Spleen (tissue), 13 donors: ENCODE measurements at places on chromosomes 5 and 9. TPM values are rescaled to one million over a fixed set of nuclear protein-coding genes. Genes with fewer than 3 reads are reported as not detected.
A peak's percentile ranks its signal among the peaks of the same experiment; 100 is the strongest.

GRIA1 gene
- not detected for total RNA-seq

KLF9 gene
- 74.8 TPM for total RNA-seq

PCDHGA3 gene
- 2.3 TPM for total RNA-seq

SLC4A9 gene
- total RNA-seq, result 0.10 TPM

SLC45A2 gene
- not detected for total RNA-seq

GRCh38 chr5:147673266-147673665, 109.3 kb downstream of the JAKMIP2 start:
- no peaks in the 10 kb centered on the region for H3K27me3 ChIP-seq
- no peaks in the 10 kb centered on the region for H3K36me3 ChIP-seq
- no peak for DNase-seq

DNA sequence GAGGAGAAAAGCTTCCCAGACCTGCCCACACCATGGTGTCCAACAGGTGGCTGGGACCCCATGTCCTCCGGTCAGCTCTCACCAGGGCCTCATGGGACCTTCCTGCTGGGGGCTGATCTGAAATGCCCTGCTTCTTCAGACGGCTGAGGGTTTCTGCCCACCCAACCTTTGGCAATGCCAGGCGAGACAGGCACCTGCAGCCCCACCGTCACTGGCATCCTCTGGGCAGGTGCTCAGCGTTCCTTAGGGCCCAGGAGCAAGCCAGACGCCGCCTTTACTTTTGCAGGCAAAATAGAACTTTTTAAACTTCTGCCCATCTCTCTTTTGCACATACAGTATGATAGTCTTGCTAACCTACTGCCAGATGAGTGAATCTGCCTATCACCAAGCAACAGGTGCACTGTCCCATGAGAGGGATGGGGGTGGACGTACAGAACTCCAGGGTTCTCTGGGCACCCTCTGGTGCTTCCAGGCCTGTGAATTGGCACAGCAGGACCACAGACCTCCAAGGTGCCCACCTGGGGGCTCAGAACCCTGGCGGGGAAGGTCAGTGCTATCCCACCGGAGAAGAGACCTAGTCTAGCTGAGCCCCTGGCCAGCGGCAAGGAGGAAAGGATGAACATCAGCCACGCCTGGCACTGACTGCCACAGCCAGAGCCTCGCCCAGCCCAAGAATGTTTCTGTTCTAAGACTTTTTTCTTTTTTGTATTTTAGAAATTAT, 7.5 kb downstream of the OBP2B start:
- no peaks in the 10 kb centered on the region for H3K4me1 ChIP-seq
- H3K27me3 ChIP-seq, result peaks cover 45% of the 10 kb centered on the region
- no peak overlapping the region for H3K27ac ChIP-seq
- no peak overlapping the region for H3K4me3 ChIP-seq
- peak; percentile 61 for DNase-seq

GRCh38 chr9:126471084-126471624, 142.6 kb upstream of the LMX1B start:
- H3K36me3 ChIP-seq, result no peaks in the 10 kb centered on the region
- no peak overlapping the region for H3K4me3 ChIP-seq
- peaks cover 42% of the 10 kb centered on the region for H3K4me1 ChIP-seq
- H3K27me3 ChIP-seq, result no peaks in the 10 kb centered on the region

- no peak for DNase-seq
- H3K4me1 ChIP-seq, result no peaks in the 10 kb centered on the region
- no peaks in the 10 kb centered on the region for H3K27me3 ChIP-seq
- H3K4me3 ChIP-seq, result no peak overlapping the region
Observed at GRCh38 chr5:150329881-150330876, 27.3 kb upstream of the TCOF1 start.

DNA sequence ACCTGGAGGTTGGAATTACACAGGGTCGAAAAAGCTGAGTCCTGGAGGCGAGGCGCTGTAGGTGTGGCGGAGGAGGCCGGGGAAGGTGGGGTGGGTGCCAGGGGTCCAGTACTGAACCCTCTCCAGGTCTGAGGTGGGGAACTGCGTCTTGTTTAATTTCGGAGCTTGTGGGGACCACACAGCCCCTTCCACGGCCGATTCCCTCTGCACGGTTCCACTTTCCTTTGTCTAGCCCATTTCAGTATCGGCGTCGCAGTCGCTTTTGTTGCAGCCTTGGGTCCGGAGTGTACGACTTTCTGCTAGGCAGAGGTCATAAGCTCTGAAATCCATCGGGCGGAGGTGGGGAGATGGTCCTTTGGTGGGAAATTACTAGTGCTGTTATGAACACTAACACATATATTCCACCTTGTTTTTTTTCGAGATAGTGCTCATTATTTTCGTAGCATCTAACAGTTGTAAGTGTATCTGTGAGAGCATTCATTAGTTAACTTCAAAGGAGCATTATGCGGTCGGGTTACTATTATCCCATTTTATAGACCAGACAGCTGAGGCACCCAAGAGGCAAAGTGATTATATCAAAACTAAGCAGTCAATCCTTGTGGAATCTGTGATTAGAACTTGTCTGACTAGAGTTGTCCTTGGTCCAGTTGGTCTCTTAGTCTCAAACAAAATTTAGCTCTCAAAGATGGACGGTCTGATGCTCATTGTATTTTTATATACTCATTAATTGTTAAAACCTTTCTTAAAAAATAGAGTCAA, 737 bp downstream of the RNF180 start:
- peaks cover 25% of the 10 kb centered on the region for H3K27me3 ChIP-seq
- H3K36me3 ChIP-seq, result no peaks in the 10 kb centered on the region
- H3K27ac ChIP-seq, result peak overlapping the region; percentile 79
- peak overlapping the region; percentile 49 for H3K4me3 ChIP-seq

DNA sequence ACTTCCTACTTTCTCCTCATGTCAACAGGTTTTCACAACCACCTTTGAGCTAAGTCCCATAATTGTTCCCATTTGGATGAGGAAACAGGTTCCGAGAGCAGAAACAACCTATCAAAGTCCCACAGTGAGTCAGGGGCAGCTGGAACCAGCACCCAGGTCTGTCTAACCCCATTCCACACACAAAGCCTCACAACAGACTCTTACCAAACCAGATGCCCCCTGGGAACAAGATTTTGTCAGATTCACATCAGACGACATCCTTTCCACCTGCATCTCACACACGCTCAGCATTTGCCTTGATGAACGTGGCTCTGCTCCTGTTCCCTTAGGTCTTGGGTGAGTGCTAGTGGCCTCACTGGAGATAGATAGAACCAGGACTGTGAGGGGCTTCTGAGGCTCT, 17.0 kb downstream of the SWI5 start:
- no peak for DNase-seq
- no peaks in the 10 kb centered on the region for H3K27me3 ChIP-seq
- H3K36me3 ChIP-seq, result peaks cover 3% of the 10 kb centered on the region
- H3K27ac ChIP-seq, result no peak overlapping the region
- H3K4me1 ChIP-seq, result peaks cover 5% of the 10 kb centered on the region

DNA sequence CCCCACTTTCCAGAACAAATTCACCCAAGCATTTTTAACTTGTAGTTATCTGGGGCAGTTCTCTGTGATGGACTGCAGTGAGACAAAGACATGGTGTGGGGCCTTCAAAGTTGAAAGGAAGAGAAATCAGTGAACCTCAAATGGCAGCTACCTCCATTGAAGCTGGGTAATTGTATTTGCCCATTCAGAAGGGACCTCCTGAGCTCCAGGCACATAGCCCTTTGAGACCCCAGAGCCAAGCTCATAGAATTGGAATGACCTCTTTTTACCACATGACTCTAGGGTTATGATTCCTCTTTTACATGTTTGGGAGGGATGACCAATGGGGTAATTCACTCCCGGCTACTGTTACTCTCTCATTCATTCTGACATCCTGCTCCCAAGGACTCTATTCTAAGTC, 368.4 kb upstream of the ITGA1 start:
- no peak for DNase-seq
- no peak overlapping the region for H3K27ac ChIP-seq
- no peaks in the 10 kb centered on the region for H3K4me1 ChIP-seq
- H3K4me3 ChIP-seq, result no peak overlapping the region
- no peaks in the 10 kb centered on the region for H3K27me3 ChIP-seq
- no peaks in the 10 kb centered on the region for H3K36me3 ChIP-seq
